ENCODE measurements at places on chromosomes 1 and 21. TPM values are rescaled to one million over a fixed set of nuclear protein-coding genes. Genes with fewer than 3 reads are reported as not detected.

DNA sequence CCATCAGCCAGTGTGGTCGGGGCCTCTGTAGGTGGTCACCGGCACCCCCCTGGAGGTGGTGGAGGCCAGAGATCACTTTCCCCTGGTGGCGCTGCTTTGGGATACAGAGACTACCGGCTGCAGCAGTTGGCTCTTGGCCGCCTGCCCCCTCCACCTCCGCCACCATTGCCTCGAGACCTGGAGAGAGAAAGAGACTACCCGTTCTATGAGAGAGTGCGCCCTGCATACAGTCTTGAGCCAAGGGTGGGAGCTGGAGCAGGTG, 961 bp downstream of the RBM15 start:
- DNase-seq, result peak; percentile 65

- DNase-seq, result no peak
Measured at GRCh38 chr1:68287241-68287640, 54.9 kb upstream of the WLS start.

LDLRAD1 gene
- total RNA-seq, result not detected

- DNase-seq, result no peak
Measured at GRCh38 chr1:81678779-81679178, 122.0 kb upstream of the ADGRL2 start.

CRNN gene
- 0.21 TPM for total RNA-seq

DNA sequence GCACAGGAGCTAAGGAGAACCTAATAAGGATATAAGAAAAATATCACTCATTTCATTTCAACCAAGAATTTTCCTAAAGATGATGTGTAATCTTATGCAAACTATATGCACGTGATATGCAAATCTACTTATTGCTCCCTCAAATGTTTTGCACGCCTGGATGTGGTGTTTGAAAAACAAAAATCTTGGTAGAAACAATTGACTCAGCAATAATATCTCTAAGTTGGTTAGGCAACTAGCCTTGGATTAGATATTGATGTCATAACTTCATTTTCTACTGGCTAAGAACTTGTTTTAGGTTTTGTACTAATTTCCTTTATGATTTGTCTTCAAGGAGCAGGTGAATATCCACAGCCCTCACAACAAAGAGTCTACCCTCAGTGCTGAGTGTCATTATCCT, 164.6 kb downstream of the TM2D1 start:
- no peak for DNase-seq

DNA sequence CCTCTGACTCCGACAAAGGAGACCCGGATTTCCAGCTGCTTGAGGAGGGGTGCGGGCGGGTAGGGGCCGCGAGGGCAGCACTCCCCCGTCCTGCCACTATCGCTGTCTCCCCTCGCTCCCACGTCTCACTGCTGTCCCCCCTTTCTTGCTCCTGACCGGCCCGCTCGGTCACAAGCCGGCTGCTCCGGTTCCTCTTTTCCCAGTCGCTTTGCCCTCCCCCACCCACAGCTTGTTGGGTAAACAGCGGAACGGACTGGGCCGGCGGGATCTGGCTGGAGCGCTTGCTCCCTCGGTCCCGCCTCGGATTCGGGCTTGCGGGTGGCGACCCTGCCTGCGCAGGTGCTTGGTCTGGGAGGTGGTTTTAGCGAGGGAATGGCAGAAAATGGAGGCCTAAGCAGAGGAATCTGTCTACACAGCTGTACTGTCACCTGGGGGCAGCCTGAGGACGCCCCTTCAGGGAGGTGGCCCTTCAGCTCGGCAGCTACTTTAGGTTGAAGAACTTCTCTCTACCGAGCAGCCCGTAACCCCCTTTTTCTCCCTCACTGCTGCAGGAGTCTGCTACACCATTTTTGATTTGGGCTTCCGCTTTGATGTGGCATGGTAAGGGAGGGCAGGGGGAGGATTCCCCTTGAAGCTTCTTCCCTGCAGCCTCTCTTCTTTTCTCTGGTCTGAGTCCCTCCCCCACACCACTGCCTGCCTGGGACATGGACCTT, 645 bp downstream of the ATP6V0B start:
- DNase-seq, result no peak
